SK-N-DZ (cell line): ENCODE measurements at places on chromosomes 12 and 14.

GRCh38 chr12:6963791-6964413, 6.6 kb downstream of the PHB2 start:
- peak; percentile 15 for DNase-seq

GRCh38 chr12:43210485-43211192, 341.4 kb downstream of the ADAMTS20 start:
- DNase-seq = no peak

- no peak for DNase-seq
These were observed 23.1 kb upstream of the TBC1D30 start for GRCh38 chr12:64801381-64801780.

DNA sequence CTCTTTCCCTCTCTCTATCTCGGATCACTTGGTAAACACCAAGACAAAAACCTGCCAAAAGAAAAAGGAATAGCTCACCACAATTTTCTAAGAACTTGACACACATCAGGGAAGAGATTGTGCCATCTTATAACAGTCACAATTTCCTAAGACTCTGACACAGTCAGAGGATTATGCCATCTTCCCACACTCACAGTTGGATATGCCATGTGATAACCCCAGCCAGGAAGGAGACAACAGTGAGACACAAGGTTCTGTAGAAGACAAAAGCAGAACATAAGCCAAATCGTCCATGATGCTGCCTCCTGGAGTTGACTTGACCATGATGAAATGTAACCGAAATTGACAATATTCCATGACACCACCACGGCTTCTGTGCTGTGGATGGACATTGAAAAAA, 2.8 kb upstream of the CLEC9A start:
- no peak for DNase-seq

DNA sequence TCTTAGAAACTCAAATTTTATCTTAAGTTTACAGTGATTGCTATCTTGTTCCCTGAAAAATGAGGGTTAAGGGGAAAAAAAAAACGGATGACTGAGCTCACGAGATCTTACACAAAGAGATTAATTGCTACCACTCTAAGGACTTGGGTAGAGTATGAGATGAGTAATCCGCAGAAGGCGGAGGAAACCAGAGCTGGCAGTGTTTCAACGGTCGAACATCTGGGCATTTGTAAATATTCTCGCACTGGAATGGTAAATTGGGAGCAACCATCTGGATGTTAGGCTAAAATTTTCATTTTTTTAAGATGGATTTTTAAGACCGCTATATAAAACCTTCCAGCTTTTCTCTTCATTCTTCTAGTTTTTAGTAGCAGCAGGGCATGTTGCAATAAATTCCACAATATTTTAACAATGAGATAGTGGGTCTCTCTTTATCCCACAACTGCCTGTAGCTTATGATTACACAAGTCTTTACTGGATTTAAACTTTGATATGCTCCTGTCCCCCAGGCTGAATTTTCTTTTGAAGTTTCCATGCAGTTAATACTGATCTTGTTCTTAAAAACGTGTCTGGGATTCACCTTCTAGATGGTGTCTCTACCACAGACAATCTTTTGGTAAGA, 1324.1 kb downstream of the AACS start:
- no peak for DNase-seq

GRCh38 chr12:25386831-25387731, 136.4 kb upstream of the KRAS start:
- peak; percentile 86 for DNase-seq

DNA sequence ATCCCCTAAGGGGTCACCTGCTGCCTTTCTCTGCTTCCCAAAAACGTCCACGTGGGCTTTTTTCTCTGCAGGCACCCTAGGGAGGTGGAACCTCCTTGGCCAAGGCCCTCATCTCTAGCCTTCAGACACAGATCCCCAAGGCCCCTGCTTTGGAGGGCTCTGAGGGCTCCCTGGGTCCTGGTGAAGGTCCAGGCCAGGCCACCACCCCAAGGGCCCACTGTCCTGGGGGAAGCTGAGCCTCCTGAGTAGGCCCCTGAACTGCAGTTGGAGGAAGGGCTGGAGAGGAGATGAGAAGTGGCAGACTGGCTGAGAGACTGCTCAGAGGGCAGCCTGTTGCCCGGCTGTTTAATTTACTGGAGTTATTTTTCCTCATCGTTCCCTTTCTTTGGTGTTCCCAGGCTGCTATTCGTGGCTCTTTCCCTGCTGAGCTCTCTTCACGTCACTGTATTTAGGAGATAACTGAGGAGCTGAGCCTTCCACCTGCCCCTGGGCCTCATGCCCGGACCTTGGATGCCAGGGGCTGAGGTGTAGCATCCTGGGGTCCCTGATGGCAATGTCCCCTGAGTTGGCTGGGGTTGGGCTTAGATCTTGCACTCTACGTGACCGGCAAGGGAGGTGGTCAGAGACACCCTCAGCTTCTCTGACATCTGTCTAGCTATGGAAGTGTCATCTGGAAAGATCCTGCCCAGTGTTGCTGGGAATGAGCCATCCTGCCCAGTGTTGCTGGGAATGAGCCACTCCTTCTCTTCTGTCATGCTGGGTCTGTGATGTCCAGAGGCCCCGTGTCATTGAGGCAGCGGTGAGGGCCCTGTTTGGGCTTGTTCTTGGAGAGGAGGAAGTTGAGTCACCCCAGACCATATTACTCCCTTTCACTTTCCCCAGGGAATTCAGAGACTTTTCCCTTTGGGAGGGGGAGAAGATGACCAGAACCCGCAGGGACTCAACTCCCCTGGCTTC, 139.8 kb downstream of the TSPAN9 start:
- no peak for DNase-seq

DNA sequence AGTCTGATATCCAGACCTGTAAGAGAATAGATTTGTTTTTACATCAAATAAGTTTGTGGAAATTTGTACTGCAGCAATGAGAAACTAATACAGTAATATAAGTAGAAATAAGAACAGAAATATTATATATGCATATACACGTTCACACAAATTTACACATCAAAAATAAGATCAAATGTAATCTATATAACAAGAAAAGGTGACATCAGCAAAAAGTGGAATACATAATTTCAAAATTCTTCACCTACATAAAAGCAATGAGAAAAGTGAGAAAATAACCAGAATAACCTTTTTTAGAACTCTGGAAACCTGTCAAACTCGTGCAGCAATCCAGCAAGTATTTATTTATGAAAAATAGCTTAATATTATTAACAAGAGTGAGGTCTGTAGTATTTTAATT, 1124.6 kb upstream of the ATXN7L3B start:
- no peak for DNase-seq

DNA sequence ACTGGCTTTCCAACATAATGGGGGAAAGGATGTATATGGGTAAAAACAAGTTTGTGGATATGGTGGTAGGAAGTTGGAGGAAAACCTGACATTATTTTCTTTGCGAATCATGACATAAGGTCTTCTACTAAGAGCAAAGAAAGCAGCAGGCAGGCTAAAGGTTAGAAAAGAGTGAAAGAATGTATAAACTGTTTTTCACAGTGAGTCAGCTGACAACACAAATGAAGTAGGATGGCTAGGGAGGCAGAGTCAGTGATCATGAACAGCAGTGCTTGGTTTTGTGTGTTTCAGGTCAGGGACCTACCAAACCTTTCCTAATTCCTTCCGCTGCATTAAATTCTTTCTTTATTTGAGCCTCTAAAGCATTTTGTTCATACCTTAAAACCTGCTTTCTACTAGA, 46.3 kb upstream of the CATSPERB start:
- no peak for DNase-seq

DNA sequence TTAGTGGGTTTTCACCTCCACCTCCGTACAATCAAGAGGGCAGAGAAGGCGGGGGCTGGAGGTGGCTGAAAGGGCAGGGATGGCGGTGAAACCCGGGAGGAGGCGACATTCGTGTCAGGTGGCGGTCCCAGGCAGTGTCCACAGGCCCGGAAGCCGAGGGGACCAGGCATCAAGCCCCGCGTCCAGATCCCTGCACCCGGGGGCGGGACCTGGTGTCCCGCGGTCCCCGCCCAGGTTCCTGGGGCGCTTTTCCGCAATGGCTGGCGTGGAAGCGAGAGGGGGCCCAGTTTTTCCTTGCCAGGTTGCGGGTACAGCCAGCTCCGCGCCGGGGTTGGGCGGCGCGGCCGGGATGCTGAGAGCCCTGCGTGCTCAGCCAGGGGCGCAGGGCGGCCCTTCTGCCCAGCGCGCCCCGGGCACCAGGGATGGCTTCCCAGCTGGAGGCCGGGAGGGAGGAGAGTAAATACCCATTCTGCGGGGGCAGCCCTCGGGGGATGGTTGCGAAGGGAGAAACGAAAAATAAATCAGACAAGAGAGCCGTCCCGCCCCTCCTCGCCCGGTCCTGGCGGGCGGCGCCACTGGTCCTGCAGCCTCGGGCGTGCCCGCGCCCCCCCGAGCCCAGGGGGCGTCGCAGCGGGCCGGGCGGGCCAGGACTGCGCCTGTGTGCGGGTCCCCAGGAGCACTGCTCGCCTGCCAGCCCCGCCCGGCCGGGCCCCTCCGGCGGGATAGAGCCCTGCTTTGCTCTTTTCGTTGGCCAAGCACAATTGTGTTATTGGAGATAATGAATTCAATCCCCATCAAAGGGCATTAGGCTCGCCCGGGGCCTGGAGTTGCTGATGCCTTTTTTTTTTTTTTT, 11.5 kb downstream of the FOXA1 start:
- DNase-seq = no peak

DNA sequence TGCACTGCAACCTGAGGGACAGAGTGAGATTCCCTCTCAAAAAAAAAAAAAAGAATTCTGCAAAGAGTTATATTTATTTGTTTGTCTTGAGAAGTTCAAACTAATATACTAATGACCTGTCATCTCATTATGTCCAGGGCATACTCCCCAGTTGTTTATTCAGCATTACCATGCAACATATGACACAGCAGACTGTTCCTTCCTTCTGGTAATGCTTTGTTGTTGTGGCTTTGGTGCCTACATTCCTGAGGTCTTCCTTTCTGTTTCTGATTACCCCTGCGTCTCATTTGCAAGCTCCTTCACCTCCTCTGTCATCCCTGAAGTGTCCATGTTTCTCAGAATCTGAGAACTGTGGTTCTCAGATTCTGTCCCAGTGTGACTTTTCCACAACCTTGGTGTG, 55.3 kb downstream of the DERA start:
- no peak for DNase-seq

DNA sequence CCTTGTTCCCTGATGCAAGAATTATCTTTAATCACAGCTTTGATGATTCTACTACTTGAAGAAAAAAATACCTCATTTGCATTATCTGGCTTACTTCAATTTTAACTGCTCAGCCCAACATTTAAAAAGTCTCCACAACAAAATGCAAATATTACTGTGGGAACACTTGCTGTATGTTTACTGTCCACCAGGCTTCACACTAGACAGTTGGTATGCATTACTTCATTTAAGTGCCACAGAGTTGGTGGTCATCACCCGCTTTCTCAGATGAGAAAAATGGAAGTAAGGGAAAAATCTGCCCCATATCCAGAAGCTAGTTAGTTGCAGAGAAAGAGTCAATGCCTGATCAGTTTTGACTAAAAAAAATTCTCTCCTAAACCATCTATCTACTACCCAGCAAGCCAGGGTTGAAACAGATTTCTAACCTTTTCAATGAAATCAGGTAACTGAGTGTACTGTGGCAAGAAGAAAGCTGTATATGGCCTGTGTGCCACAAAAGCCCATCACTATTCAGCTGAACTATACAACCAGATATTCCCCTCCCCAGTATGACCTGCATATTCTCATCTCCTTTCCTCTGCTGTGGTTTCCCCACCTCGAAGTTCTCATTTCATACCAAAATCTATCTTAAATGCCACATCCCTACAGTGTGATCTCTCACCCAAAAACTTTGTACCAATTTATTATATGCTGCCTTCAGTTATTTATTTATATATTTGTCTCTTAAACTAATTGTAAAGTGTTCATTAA, 90.3 kb downstream of the ATP2B1 start:
- no peak for DNase-seq

GRCh38 chr14:88825503-88825902, 1.1 kb downstream of the TTC8 start:
- DNase-seq = peak; percentile 56

- DNase-seq = no peak
These were observed 40.3 kb upstream of the STXBP6 start for GRCh38 chr14:25090256-25090655.

GRCh38 chr14:90060312-90060964, 1.4 kb upstream of the KCNK13 start:
- peak; percentile 33 for DNase-seq

- peak; percentile 17 for DNase-seq
These were observed 381.1 kb downstream of the SEC23A start for GRCh38 chr14:38721822-38722431.

DNA sequence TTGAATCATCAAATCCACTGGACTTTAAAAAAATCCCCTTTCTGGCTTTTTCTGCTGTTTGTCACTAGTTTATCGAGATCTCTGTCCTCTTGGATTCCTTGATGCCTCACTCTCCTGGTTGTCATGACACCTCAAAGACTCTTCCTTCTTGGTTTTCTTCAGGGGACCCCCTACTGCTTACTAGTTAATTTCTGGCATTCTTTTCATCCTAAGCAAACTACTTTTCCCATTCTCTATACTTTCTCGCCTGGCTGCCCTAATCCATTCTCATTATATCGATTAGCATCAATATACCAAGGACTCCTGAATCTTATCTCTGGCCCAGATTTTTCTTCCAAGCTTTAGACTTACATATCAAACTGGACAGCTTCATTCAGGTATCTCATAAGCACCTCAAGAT, 98.6 kb downstream of the NEDD1 start:
- no peak for DNase-seq

DNA sequence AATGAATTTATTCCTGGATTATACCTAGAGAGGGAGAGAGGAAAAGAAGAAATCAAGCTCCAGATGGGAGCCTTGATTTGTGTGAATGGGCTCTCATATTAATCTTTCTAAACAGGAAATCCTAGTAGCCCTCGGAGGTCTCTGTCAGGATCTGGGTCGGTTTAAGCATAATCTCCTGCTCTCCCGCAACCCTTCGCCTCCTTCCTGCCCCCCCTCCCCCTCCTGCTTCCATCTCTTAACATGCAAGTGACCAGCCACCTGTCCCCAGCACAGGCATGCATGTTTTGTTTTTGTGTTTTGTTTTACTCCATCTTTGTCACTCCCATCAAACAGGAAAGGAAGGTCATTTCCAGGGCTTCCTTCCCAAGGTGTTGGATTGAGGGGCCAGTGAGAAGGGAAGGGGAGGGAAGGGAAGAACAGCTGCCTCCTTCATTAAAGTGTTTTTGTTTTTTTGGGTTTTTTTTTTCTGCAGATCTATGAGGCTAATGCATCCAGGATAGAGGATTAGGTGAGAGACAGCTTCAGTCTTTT, 4.8 kb upstream of the KCNA5 start:
- DNase-seq = no peak

GRCh38 chr14:61927520-61927919, 165.3 kb downstream of the SNAPC1 start:
- no peak for DNase-seq

GRCh38 chr12:124780752-124781685, 82.6 kb downstream of the SCARB1 start:
- no peak for DNase-seq

DNA sequence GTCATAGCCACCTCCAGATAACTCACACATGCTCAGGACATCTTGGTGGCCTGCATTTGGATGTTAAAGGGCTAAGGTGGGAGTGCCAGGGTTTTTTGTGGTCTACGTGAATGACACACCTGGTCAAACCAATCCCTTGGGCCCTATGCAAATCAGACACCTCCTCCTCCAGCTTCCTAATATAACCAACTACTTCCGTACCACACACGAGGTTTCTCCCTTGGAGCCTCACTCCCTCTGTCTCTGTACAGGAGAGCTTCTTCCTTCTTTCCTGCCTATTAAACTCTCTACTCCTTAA, 19.6 kb downstream of the APOBEC1 start:
- no peak for DNase-seq
